ENCODE measurements at places on chromosomes 4 and X.

DNA sequence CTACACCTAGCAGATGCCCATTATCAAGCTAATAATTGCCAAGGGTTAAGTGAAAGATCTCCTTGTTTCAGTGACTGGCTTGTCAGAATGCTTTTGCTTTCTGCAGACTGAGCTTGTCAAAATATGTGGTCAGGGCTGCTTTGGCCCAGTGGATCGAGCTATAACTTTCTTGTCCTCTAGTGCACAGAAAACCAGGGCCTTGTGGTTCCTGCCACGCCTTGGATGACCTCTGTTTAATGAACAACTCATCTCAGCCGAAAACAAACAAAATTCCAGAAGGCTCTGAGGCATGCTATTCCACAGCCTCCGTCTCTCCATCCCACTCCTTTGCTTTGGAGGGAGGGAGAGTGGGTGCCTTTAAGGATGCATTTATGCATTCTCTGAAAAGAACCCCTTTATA lies 11.3 kb downstream of the EVC start:
- DNase-seq: no peak

- DNase-seq: no peak
Observed at GRCh38 chrX:123487236-123487635, 245.6 kb downstream of the THOC2 start.

DNA sequence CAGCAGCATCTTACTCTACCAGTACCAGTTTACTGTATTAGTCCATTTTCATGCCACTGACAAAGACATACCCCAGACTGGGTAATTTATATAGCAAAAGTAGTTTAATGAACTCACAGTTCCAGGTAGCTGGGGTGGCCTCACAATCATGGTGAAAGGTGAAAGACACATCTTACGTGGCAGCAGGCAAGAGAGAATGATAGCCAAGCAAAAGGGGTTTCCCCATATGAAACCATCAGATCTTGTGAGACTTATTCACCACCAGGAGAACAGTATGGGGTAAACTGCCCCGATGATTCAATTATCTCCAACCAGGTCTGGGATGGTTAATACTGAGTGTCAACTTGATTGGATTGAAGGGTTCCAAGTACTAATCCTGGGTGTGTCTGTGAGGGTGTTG lies 69.3 kb downstream of the YIPF6 start:
- no peak for DNase-seq

DNA sequence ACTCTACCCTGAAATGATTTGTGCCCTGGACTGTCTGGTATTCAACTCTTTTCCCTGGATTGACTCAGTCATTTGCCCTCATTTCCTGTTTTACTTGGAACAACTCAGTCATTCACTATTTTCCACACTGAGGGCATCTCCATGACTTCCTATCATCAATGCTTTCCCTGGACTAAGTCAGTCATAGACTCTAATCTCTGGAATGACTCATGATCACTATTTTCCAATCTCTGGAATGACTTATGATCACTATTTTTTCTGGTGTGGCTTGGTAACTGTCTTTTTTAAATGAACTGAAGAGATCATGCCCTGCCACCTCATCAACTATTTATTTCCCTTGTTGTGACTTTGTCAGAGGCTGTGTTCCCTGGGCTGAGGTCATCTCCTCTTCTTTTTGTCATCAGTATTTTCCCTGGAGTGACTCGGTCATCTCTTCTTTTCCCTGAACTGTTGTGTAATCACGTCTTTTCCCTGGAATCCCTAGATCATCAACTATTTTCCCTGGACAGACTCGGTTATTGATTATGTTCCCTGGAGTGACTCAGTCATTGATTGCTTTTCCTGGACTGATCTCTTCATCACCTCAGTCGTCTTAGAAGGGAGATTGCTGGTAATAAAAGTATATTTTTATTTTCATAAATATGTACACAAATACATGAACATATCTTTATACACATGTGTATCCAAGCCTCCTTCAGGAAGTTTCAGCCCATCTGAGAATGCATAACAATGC lies 327.1 kb upstream of the VCX start:
- no peak for DNase-seq

DNA sequence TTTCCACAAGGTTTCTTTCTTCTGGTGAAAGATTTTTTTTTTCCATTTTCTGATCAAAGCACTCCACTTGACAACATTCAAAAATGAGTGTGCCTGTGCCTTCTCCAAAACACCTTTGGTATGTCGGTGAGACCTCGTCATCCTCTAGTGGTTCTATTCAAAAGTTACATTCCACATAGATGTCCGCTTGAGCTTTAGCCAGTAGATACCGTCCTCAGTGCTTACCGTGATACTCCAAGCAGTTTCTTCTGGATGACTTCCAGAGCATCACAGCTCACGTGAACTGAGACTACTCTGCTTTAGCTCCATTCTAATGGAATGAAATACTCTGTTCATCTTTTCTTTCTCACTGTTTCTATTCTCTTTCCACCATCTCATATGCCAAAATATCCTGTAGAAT lies 38.2 kb upstream of the VEGFC start:
- DNase-seq: no peak

DNA sequence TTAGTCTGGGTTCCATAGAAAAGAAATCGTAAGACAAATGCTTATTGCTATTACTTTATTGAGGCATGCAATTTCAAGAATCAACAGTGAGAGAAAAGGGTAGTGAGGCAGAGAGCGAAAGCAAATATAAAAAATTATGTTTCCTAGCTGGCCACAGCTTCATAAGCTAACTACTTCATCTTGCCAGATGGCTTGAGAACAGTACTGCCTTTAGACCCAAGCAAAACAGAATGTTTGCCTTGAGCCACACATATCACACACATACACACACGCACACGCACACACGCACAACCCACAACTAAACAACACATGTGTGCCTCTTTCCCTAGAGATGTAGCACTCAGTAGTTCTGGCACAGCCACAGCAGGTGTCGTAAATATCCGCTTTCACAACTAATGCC lies 31.6 kb upstream of the NR0B1 start:
- no peak for DNase-seq

DNA sequence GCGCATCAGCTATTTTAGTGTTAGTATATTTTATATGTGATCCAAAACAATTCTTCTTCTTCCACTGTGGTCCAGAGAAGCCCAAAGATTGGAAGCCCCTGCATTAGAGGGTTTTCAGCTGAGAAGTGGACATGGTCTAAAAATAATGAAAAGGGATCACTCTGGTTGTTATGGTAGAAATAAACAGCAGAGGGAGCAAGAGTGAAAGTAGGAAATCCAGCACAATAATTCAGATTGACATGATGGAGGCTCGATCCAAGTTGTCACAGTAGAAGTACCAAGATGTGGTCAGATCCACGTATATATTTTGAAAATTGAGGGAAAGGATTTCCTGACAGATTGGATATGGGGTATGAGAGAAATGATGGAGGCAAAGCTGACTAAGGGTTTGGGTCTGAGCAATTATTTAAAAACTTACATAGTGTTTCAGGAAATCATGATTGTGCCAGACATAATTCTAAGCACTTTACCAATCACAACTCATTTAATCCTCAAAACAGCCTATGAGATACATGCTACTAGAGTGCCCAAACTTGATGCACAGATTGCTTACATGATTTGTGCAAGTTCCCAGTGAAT lies 17.0 kb upstream of the TMEM144 start:
- DNase-seq: no peak

Data from HL-60 (cell line).